Hematopoietic multipotent progenitor cell treated with erythropoietin and hydrocortisone succinate and interleukin-3 and kit ligand, for 15 days (in vitro differentiated cells): ENCODE measurements at places on chromosomes 2 and 18.
A peak's percentile ranks its signal among the peaks of the same experiment; 100 is the strongest.

GRCh38 chr18:70289351-70290312 lies 787 bp downstream of the SOCS6 start:
- DNase-seq = no peak

DNA sequence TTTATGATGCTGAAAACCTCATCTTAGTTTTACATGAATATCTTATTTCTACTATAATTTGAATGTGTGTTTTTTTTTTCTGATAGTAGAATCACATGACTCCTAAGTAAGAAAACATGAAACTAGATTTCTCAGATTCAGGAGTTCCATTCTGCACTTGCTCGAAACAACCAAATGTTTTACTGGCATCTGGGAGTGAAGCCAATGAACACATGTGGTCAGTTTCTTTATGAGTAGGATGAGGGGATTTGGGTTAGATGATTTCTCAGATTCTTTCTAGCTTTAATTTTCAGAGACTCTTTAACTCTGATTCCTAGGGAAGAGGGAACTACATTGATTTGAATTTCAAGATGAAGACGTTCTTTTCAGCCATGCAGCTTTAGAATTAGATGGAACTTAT lies 225.0 kb upstream of the NT5C1B start:
- DNase-seq = no peak

DNA sequence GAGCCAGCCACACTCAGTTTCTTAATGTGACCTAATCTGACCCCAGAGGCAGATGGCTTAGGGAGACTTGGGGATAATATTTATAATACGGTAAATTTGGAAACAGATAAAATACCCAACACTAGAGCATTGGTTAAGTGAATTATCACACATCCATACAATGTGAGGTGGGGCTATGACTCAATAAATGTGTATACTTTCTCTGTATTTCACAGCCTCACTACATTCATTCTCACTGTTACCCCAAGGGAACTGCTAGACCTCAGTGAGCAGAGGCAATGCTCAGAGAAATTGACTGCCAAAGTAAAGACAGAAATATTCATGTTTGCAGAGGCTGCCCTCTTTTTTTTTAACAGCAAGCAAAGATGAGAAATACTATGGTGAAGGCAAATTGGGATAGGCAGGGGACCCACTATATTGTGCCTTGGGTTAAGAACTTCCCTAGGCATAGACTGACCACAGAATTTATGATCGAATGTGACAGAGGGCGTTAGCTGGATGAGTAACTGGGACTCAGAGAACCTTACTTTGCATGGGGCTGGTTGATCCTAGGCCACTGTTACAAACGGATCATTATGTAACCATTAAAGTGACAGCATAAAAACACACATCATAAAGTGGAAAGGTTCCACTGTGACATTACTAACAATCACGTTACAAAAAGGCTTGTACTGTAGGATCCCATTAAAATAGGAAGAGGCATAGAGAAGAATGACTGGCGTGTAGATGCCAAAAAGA lies 246.0 kb upstream of the LYPD1 start:
- DNase-seq = no peak

- peak; percentile 58 for DNase-seq
Measured at GRCh38 chr2:75640621-75641121, 5.9 kb upstream of the MRPL19 start.

- no peak for DNase-seq
Measured at GRCh38 chr2:42072349-42073118, 24.7 kb downstream of the PKDCC start.
